ENCODE measurements at places on chromosomes 12 and 14. TPM values are rescaled to one million over a fixed set of nuclear protein-coding genes. Genes with fewer than 3 reads are reported as not detected.

- no peak for DNase-seq
Measured at GRCh38 chr12:69844836-69845235, 19.8 kb downstream of the MYRFL start.

GRCh38 chr12:46342562-46343033 is 30.0 kb downstream of the SLC38A2 start:
- DNase-seq: no peak

GRCh38 chr12:54358191-54358944 is 5.9 kb downstream of the GPR84 start:
- DNase-seq: peak; percentile 60

- DNase-seq: no peak
Measured at GRCh38 chr14:81434230-81434629, 34.1 kb upstream of the STON2 start.

DNA sequence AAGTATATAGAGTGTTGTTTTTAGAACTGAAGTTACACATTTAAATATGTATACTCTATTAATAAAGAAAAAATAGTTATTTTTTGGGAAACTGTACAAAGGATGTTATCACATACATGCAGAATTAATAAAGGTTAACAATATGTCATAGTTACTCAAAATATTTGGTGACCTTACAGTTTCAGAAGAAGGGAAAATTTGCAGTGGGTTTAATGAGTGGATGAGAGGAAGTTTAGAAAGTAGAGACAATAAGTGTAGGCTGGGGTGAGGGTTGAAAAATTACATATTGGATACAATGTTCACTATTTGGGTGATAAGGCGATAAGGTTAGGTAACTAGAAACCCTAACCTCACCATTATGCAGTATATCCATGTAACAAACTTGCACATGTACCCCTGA is 13.5 kb downstream of the WNK1 start:
- DNase-seq: no peak

DNA sequence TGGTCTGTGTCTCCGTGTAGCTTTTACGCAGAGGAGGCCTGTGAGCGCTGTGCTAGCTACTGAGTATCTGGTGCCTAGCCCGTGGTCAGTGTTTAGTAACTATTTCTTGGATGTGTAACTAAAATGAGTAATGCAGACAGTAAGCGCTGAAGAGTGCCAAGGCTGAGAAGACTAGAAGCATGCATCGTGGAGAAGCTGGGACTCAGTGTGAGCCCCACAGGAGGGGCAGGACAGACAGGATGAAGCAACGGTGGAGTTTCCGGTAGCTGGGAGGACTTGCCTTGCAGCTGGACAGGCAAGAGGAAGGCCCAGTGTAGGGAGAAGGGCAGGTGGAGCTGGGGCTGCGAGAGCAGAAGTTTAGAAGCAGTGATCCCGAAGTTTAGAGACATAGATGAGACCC is 233.4 kb upstream of the FKBP4 start:
- no peak for DNase-seq

GRCh38 chr12:58774731-58775130 is 145.6 kb downstream of the LRIG3 start:
- no peak for DNase-seq

DNA sequence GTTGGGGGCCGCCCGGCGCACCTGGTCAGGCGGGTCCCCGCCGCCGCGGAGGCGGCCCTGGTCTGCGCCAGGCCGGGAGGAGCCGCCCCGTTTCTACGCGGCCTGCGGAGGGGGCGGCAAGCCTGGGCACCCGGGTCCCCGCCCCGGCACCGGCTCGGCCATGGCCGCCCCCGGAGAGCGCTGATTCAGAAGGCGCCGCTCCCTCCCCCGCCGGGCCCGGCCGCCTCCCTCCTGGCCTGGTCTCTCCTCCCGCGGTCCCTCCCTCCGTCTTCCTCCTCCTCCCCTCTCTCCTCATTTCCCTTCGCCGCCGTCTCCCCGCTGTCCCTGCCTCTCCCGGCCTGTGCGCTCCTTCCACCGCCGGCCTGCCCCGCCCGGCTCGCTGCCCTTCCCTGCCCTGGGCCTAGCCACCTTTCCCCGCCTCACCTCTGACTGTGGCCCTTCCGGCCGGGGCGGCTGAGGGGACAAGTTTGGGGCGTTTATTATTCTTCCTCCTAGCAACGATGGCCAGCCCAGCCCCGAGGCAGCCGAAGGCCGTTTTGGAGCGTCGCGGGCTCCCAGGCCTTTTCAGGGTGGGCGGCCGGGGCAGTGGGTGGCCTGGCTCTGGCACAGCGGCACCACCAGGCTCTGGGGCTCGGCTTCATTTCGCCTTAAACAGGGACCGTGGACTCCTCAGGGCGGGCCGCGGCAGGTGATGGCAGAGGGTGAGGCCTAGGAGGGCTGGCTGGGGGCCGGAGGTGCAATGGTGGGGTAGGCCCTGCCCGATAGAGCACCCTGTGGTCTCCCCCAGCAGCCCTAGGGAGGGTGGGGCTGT is 768 bp downstream of the CEP170B start:
- peak; percentile 23 for DNase-seq

DNA sequence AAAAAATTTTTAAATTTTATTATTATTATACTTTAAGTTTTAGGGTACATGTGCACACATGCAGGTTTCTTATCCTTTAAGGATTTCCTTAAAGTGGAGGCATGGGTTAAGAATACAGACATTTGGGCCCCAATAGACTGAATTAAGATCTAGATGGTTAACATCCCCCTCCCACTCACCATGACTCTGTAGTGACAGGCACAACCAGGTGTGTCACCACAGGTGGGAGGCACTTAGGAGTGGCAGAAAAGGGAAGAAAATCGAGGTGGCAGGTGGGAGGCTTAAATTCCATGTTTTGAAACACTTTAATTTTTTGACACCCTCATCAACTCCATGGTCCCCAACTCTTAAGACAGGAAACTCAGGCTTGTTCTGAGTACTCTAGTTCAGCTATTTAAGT is 37.6 kb upstream of the GRIP1 start:
- no peak for DNase-seq

DNA sequence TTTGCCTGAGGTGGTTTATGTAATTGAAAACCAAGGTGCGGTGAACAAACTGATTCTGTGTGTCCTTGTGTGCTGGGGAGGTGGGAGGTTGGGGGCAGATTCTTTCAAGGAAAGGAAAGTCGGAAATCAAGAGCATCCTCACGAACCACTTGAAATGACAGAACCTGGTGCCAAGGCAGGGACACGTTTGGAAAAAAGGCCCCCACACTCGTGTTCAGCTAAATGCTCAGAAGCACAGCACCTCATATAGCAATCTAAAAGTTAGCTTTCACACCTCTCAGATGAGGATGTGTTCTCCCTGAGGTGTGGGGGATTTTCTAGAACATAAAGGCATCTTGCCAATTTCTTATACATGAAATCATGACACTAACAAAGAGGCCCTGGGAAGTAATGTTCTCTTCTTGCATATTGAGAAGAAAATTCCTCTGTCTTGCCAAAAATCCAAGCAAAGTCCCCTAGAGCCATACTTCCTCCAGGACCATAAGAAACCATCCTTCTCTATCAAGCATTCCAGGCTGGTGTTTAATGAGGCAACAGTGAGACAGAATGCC is 119.6 kb downstream of the PLXNC1 start:
- no peak for DNase-seq

- no peak for DNase-seq
Measured at GRCh38 chr12:53279283-53279869, 11.3 kb downstream of the ESPL1 start.

DNA sequence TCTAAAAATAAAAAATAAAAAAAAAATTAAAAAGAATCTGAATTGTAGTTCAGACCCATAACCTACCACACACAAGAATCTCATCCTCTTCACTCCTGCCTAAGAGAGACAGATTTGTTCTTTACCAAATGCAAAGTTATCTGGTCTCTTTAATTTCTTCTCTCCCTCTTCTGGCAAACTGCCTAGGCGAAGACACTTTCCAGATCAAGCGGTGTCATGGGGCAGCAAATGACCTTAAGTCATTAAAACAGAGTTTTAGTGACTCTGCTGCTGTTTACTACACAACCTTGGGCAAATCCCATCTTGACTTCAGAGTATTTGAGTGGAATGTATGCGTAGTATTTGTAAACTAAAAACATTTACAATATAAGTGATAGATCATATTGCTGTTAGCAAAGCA is 60.9 kb upstream of the NID2 start:
- no peak for DNase-seq

DNA sequence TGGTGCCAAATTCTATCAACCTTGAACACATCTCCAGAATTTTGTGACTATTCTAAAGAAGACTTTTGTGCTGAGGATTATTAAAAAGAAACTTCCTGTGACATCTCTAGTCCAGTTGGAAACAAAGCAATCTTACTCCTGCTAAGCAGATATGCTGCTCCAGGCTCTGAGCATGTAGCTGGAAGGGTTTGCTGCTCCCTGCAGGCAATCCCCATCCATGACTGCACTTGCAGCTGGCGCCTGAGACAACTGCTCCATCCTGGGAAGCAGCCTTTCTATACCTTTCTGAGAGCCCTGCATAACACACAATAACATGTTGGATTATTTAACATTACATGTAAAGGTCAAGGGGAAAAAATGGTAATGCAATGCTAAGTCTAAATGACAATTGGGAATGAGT is 105.1 kb downstream of the NDUFA12 start:
- DNase-seq: no peak

DNA sequence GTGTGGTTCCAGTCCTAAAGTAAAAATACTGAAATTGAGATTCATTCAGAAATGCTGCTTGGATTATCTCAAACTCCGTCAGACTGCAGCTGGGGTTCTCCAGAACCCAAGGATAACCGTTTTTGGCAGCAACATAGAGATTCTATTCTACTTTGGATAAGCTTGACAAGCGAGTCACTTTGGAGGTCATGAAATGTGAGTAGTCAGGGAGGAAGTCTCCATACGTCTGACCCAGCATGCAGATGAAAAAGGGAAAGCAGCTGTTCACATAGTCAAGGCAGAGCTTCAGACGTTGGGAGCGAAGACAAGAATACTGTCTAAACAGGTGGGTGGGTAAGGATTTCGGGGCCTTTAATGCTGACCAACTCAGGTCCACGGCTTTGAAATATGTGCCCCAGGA is 14.9 kb upstream of the HSP90B1 start:
- no peak for DNase-seq

DNA sequence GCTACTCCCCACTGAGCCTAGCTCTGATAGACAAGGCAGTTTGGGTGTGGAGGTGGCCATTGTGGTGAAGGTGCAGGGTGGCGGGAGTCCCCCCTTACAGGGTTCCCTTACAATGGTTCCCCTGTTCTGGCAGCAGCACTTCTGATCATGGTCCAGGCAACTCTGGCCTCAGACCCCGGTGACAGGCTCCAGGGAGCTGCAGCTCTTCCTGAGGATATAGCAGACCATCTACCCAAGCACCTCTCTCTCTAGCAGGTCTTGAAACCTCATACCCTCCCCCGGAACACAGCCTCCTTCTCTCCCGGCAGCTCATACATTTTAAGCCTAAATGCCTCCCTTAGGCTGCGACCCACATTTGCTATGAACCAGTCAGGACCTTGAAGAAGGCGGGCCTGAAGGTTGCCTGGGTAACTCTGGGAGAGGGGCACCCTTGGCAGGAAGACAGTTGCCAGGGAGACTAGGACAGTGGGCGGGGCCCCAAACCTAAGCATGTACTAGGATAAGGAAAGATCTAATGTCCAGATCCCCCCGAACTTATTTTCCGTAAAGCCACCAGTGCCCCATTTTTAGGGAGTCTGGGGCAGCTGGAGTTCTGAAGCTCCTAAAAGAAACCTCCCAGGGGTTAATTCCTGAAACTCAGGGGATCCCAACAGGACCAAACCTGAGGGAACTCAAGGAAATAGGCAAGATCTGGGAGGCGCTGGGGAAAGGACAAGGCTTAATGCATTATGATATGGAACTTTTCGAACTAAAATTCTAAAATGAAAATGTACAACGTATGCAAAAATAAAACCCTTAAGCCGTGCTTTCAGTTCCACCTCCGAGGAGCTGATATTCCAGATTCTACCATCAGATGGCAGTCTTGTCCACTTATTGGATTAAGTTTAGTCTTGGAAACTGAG is 4.5 kb upstream of the GDF11 start:
- DNase-seq: peak; percentile 69

GRCh38 chr12:31011336-31011735 is 62.3 kb upstream of the DDX11 start:
- DNase-seq: no peak

GRCh38 chr12:7136676-7137075 is 6.5 kb downstream of the CLSTN3 start:
- DNase-seq: no peak

DNA sequence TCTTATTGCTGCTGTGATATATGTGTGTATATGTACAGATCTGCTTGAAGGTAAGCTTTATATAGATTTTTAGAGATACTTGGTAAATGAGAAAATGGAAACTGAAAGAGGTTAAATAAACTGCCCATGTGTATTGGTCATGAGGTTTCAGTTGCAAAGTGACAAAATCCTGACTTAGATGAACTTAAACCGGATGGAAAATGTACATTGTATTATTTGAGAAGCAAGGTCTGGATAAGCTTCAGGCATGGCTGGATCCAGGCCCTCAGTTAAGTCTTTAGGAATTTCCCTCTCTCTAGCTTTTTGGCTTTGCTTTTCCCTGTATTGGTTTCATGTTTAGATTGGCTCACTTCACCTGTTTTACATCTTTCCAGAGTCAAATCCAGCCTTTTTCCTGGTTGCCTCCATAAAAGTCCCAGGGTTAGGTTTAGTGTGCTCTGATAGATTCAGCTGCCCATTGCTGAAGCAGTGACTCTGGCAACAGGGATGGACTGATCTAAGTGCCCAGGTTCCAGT is 21.0 kb upstream of the MAP1LC3B2 start:
- no peak for DNase-seq

- DNase-seq: no peak
Measured at GRCh38 chr12:41311883-41312282, 123.8 kb downstream of the PDZRN4 start.

Gene KCNC2
- not detected for total RNA-seq

Gene TAS2R50
- 1.0 TPM for total RNA-seq

Gene CLEC4D
- total RNA-seq: not detected

Gene RPL10L
- not detected for total RNA-seq

Gene PAX9
- total RNA-seq: not detected

Gene TMEM253
- total RNA-seq: not detected

Gene GAPDH
- total RNA-seq: 4,805 TPM

Gene TMEM132C
- not detected for total RNA-seq

Gene MFAP5
- not detected for total RNA-seq

Gene CISTR
- total RNA-seq: not detected

Gene AP1G2
- 170 TPM for total RNA-seq

Gene EID3
- total RNA-seq: 9.4 TPM

Gene GPRC5D
- not detected for total RNA-seq

Gene CRIP1
- total RNA-seq: 185 TPM

Gene CLEC1B
- not detected for total RNA-seq

Gene SLIRP
- total RNA-seq: 145 TPM

Gene RPGRIP1
- total RNA-seq: not detected

Gene SLC7A8
- 5.3 TPM for total RNA-seq

Data from activated T-helper 2 cell treated with anti-CD3 and anti-CD28 coated beads, Interferon-gamma antibody, Interleukin-2, Interleukin-4, amounts not matched to agents 10 μg/mL and 5 μg/mL and 100 μg/mL, durations not matched to agents 14 hours and 24 hours and 36 hours (primary cell).